Caudate nucleus (tissue), 63 donors: ENCODE measurements at places on chromosomes 4 and X.

GRCh38 chr4:82528868-82529267, 32.9 kb downstream of the TMEM150C start:
- DNase-seq: no peak

GRCh38 chrX:130594453-130594916, 192.7 kb downstream of the RBMX2 start:
- DNase-seq: peak; percentile 3

GRCh38 chrX:97938706-97939105, 1055.0 kb downstream of the RPA4 start:
- no peak for DNase-seq

GRCh38 chrX:123422875-123423274, 238.8 kb downstream of the GRIA3 start:
- peak; percentile 0 for DNase-seq

DNA sequence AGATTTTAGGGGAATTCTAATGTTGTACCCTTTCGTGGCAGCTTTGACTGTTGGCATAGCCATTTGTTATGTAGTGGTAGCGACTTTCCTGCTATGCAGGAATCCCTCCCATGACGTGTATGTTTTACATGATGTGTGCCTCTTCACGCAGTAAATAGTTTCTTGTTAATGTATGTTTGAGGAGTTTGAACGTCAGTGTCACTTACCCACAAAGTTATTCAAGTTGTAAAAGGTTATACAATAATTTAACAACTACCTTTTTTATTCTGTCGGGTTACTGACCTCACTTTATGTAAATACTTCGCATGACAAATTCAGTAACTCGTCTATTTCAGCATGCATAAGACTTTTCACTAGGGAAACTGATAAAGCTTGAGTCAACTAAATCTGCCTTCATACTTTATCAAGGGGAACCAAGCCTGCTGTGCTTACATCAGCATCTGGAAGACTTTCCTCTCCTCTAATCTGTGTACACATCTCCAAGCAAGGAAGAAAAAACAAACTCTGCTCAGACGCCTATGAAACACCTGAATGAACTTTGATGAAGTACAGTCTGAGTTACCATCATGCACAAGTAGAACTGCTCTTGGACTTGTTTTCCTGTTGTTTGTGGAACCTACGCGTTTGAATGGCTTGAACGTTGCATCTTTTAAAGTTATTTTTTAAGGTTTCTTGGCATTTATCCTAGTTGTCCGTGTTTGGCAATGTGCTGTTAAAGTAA, 61.2 kb downstream of the SLC9A6 start:
- DNase-seq: no peak

DNA sequence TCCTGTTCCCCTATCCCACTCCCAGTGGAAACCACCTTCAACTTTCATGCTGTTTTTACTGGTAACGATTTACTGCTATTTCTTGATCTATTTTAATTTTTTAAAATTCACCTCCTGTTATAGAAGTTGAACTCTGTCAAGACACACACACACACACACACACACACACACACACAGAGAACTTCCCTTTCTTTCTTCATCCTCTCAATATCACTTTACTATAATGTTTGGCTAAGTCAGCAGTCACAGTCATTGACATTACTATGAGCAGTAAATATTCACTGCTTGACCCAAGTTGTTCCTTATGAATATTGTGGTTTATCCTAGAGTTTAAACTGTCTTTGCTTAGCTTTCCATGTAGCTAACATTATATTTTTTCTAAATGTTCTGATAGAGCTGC, 24.0 kb upstream of the SGMS2 start:
- DNase-seq: no peak

- no peak for DNase-seq
Observed at GRCh38 chrX:136030303-136031191, 45.3 kb downstream of the SLC9A6 start.

GRCh38 chr4:139682741-139683151, 17.1 kb downstream of the MGST2 start:
- no peak for DNase-seq

GRCh38 chr4:11831739-11832138, 403.0 kb upstream of the HS3ST1 start:
- DNase-seq: no peak

DNA sequence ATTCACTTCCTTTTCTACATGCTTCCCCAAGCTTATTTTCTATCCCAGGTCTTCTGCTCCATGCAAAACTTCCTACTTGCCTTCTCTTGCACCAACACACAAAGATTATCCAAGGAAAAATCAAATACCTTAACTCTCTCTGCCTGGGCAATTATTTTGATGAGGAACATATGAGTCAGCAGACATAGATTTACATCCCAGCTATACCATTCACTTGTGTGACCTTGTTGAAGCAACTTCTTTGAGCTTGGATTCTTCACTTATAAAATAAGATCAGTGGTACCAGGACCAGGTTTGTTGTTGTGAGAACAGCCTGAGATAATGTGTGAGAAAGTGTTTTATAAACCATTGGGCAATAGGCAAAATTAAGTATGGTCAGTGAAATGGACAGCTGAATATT, 39.1 kb upstream of the TMEM192 start:
- no peak for DNase-seq

DNA sequence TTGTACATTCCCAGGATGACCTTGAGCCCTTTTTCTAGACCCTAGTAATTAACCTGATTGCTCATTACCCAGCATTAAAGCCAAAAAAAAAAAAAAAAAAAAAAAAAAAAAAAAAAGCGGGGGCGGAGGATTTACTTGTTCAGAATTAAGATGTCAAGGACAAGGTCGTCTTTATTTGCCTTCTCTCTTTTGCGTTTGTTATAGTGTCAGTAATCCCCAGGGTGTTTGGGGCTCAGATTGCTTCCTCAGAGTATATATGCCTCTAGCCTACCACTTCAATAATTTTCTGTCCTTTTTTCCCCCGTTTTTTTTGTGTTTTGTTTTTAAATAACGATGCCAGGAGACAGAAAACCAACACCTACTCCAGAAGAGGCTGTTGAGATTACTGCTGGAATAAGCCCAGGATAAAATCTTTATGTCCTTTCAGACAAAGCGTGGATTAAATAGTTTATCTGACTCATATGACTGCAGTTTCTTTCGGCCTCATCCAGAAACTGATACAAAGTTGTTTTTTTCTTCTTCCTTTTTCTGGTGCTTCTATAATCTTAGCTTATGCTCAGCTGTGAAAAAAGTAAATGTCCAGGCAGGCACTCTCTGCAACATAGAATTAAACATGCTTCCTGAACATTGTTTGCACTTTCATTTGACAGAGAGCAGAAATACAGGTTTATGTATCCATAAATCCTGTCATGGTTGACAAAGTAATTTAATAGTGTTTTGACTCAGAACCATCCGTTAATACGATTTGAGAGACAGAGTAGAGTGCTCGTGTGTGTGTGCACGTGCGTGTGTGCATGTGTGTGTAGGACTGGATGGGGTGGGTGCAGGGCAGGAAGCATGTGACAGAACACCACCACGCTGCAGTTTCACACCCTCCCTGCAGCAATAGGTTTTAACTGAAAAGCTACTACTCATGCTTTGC, 138.6 kb downstream of the AFF1 start:
- DNase-seq: no peak

DNA sequence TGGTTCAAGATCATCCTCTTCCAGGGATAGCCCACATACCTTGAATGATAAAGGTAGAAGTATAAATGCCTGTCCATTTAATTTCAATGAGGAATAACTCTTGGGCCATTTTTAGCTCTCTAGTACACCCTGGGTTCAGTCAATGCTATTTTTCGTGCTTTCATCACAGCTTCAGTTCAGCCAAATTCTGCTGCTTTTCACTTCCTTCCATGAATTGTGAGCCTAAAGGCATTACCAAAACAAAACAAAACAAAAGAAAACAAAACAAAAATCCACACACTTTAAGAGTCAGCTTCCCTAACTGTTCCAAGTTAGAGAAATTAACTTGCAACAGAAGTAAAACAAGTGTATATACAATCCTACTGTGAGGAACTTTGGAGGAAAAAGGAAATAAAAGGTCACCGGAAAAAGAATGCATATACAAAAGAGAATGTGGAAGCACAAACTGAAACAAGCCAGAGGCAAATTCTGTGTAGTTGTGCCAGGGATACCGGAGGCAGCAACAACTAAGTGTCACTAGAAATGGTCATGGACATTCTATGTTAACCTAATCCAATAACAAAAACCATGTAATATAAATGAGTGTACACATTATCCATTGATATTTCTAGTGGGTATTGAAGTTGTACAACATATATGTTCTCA, 423.1 kb downstream of the KCTD8 start:
- DNase-seq: no peak

DNA sequence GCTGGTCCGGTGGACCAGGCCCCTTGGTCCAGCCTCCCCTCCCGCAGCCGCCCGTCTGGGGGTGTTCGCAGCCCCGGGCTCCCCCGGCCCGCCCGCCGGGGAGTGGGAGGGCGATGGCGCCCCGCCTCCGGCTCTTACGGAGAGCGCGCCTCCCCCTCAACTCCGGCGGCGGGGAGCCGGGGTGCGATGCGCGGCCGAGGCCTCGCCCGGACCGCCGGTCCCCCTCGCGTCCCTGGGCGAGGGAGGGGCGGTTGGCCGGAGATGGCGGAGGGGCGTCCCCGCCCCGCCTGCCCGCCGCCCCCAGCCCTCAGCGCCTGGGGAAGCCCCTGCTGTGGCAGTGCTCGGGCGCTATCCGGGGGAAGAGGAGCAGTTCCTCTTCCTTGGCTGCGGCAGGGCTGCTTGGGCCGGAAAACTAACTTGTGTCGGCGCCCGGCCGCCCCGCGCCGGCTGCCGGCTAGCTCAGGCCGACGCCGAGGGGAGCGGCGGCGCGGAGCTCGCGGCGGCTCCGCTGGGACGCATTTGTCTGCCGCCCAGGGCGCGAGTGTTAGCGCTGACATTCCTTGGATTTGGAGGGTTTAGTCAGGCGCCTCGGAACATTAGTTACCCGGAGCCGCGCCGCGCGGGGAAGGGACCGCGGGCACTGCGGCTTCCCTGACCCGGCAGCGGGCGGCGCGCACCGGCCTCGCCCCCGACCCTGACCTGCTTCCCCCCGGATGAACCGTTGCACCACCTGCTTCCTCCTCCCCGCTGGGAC, 994 bp downstream of the GALNT7 start:
- DNase-seq: peak; percentile 75

GRCh38 chr4:154707877-154708276, 35.9 kb upstream of the LRAT start:
- peak; percentile 17 for DNase-seq

- no peak for DNase-seq
Observed at GRCh38 chr4:136203199-136203598, 1329.1 kb downstream of the PCDH18 start.

DNA sequence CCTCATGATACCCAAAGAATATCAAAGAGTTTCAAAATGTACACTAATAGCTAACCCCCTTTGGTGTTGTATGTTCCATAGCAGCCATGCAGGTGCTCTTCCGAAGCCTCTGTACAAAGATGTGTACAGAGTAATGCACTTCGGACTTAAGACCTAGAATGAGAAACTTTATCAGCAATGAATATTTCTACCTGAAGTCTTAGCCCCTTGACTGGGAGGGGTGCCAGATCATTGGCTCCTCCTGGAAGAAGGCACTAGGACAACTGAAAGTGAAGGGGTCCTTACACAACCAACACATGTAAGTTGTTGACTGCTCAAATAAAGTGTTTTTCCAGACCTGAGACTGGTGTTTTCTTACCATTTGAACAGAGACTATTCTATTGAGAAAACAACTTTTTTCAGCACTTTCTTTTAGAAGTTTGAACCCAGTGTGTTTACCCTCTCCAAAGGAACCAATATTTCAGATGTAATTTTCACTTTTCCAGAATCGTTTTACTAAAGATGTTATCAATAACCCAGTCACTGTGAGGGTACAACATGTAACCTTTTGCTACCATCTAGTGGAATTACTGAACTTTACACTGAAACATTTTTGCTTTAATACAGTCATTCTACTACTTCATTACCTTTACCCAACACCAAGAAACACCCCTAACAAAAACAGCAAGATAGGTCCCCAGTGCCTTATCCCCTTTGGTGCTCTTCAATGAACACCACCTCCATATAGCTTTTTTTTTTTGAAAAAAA, 33.3 kb upstream of the PRDX4 start:
- DNase-seq: no peak

GRCh38 chr4:39504538-39504937, 22.7 kb downstream of the UGDH start:
- DNase-seq: no peak

GRCh38 chr4:99655308-99656081, 2.1 kb downstream of the C4orf54 start:
- DNase-seq: peak; percentile 25

- DNase-seq: no peak
Observed at GRCh38 chrX:2351321-2351720, 149.5 kb downstream of the DHRSX start.
